ENCODE measurements at places on chromosomes 12 and 14.

DNA sequence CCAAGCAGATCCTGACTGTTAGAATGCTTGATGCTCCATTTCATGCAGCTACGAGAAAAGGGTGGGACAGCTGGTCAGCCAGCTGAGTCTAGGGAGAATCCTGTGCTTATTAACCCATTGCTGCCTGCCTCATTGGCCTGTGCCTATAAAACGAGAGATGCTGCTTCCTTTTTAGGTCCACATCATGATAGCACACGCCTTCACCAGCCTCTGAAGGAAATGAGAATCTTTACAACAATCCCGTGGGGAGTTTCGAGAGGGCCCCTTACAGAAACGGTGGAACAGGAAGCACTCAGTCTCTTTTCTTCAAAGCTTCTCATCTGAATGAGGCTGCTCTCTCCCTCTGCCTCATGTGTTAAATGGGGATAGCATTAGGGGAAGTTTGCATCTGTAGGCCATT lies 147.3 kb upstream of the RFLNA start:
- no peak for DNase-seq

DNA sequence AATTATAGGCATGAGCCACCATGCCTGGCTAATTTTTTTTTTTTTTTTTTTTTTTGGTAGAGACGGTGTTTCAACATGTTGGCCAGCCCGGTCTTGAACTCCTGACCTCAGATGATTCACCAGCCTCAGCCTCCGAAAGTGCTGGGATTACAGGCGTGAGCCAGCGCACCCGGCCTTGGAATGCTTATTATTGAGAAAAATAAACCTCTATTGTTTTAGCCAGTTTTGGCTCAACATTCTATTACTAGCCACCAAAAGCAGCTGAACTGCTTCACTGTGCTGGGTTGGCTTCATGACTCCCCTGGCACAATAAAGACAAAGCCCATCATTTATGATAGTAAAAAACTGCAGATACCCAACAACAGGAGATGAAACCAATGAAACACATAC lies 93.5 kb upstream of the CEP83 start:
- DNase-seq, result no peak

- DNase-seq, result no peak
Measured at GRCh38 chr14:96576937-96577336, 74.8 kb downstream of the PAPOLA start.

DNA sequence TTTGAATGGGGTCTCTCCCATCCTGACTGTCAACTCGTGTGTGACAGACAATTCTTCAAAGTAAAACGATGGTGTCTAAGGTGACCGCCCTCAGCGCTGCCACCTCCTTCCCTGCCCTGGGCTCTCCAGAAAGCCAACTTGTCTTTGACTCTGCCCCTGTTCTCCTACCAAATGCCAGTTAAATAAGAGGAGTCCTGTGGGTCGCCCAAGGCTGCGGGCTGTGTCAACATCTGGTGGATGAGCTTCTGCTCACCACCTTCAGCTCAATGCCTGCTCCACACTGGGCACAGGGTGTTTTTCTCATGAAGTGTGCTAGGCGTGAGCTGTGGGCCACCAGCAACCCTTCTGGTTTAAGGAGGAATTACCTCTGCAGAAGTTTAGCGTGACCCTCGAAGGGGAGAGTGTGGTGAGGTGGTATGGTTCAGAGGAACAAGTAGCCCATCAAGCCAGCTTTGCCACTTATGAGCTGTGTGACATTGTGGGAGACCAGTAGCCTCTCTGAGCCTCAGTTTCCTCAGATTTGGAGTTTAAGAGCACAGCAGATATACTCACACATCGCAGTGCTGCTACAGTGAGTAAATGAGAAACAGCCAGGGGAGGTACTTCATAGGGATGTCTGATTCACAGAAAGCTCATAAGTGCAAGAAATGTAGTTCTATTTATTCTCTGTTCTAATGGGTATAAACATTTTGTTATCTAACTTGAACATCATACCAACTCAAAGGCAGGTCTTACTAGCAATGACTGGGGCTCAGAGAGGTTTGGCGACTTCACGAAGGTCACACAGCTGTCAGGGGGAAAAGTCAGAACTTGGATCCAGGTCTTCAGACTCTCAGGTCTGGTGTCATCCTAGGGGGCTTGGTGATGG lies 12.1 kb downstream of the SERPINA1 start:
- DNase-seq, result no peak

- no peak for DNase-seq
Measured at GRCh38 chr14:92926180-92926845, 3.4 kb downstream of the CHGA start.

GRCh38 chr12:120834489-120835303 lies 69.5 kb downstream of the SPPL3 start:
- no peak for DNase-seq

- DNase-seq, result no peak
Measured at GRCh38 chr12:59088673-59089072, 168.4 kb upstream of the LRIG3 start.

DNA sequence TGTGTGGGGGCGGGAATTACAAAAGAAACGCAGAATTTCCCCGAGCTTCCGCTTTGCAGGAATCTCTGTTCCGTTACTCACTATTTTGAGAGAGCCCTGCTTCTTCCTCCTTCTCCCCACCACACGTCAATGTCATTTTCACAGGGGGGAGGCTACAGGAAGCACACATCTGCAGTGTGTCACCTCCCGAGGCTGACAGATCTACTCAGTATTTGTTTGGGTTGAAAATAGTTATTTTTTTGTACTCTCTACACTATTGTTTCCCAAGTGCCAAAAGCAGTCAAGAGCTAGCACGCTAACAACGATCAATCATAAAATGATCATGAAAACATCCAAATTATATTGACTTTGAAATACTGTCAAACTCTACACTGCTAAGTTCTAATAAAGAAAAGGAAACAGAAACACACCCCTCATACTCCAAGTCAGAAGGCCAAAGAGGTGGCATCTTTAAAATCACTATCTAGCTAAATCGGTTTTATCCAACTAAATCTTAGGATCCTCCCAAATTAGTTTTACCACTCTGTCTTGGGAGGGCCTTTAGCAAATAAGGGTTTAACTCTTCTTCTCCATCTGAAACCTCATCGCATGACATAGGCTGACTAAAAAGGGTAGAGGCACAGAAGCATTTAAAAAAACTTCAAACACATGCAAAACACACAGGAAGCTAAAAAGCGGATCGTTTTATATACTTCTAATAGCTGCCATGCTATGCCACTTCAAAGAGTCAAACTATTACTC lies 51.8 kb downstream of the FOXN3 start:
- peak; percentile 30 for DNase-seq

DNA sequence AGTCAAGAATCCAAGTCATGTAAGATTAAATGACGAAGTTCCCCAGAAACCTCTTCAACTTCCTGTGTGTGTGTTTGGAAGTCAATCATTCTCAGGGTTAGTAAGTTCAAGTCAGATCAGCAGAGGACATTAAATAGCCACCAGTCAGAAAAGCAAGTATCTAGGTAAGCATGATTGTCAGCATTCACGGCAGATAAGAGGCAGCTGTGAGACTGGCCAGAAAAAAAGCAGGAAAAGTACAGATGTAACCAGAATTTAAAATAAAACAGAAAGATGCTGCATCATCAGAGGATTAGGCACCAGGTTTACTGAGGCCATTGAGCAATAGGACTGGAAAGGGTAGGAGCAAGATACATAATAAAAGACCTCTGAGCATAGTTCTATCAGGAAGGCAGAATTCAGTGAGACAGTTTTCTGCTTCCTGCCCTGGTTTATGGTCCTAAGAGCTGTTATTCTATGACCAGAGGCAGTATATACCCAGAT lies 606.9 kb downstream of the FSCB start:
- DNase-seq, result no peak

GRCh38 chr12:131618303-131618658 lies 92.6 kb upstream of the SFSWAP start:
- no peak for DNase-seq

DNA sequence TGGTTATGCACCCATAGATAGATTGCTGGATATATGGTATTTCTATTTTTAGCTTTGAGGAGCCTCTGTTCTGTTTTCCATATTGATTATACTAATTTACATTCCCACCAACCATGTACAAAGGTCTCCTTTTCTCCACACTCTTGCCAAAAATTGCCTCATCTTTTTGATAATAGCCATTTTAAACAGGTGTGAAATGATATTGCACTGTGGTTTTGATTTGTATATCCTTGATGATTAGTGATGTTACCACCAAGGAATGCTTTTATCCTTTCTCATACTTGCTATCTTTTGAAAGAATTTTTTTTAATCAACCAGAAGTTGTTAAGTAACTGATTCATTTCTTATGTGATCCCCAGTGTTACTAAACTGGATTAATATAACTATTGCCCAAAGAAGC lies 60.0 kb downstream of the BBS10 start:
- DNase-seq, result no peak

- no peak for DNase-seq
Measured at GRCh38 chr12:104083769-104084475, 19.6 kb downstream of the HCFC2 start.

DNA sequence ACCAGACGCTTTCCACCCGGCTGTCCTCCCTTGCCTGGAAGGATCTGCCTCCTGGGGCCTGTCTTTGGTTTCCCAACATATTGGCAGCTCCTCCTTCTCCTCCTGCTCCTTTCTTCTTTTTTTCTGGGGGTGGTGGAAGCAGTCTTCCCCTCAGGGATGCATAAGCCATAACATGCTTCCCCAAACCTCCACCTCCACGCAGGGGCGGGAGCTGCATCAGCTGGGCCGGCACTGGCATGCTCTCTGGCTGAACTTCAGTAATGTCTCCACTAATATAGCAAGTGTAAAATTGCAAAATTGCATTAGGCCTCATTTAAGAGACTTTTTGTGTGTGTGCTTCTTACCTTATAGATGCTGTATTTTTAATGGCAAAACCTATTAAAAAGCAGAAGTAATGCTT lies 58.6 kb downstream of the GLT1D1 start:
- DNase-seq, result no peak

- no peak for DNase-seq
Measured at GRCh38 chr12:59768031-59768430, 172.2 kb downstream of the SLC16A7 start.

DNA sequence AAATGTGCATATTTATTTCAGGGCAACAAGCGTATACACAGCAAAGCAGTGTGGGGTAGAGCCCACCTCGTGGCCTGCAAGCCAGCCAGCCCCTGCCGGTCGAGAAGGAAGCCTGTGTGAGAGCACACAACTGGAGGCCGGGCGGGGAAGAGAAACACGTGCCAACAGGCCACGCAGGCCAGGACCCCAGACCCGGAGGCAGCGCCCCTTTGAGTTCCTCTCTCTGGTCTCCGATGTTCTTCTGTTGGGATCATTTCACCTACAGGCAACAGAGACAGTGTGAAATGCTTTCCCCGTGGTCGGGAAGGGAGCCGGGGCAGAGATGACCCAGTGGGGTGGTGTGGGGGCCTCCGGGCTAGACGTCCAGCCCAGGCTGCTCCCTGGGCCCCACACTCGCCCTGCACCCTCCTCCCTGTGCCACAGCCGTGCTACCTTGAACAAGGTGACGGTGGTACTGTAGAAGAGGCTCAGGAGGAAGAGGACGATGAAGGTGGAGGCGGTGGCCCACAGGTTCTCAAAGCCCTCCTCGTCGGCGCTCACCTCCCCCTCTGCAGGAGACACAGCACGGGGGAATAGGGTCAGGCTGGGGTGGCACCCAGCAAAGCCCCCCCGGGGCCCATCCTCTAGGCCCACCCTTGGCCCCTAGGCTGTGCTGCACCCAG lies 325.5 kb downstream of the TMEM121 start:
- DNase-seq, result no peak

- no peak for DNase-seq
Measured at GRCh38 chr12:47983541-47984115, 20.2 kb downstream of the TMEM106C start.

- no peak for DNase-seq
Measured at GRCh38 chr12:13745111-13745860, 236.1 kb downstream of the GRIN2B start.

DNA sequence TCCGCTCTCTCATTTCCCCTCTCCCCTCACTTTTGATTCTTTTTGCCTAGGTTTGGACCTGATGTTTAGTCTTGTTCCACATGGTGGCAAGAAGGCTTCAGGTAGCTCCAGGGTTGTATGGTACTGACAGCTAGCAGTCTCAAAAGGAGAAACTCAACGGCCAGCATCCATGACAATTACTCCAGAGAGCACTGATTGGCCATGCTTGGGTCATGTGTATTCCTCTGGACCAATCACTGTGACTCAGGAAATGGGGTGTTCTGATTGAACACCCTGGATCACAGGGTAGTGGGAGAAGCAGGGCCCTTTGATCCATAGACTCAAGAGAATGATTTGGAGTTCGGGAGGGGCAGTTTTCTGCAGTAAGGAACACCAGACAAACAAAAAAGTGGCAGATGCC lies 45.3 kb downstream of the DYRK2 start:
- DNase-seq, result no peak

- DNase-seq, result no peak
Measured at GRCh38 chr14:79483477-79484388, 727.6 kb downstream of the DIO2 start.

GRCh38 chr12:124259154-124260066 lies 35.5 kb upstream of the RFLNA start:
- DNase-seq, result peak; percentile 48

DNA sequence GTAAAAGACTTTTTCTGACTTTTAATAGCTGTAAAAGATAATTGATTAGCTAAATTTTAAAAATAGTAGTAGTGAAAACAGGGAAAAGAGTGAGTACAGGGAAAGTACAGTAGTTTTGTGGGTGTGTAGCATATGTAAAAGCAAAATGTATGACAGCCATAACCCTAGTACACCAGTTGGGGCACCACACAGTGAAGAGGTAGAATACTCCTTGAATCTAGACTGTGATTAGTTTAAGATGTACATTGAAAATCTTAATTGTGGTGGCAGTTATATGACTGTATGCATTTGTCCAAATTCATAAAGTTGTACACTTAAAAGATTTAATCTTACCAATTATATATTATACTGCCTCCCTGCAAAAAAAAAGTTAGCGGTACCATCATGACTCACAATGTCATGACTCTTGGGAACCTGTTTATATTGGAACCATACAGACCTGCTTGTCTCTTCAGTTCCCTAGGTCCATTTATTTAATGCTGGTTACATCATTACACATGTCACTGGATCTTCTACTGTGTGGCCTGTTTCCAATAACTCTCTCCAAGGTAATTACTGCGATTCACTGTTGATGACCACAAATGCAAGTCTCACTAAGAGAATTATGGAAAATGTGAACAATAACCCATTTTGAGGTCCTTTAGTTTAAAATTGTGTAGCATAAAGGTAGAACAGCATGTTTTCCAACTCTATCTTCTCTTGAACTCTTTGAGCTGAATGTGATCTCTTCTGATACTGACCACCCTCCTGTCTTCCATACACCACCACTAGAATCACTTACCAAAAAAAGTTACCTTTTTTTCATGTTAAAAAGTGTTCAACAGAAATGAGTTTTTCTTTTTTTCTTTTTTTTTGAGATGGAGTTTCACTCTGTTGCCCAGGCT lies 264.2 kb upstream of the AMIGO2 start:
- DNase-seq, result no peak

Measured in CMK (cell line).